OCI-LY7 (cell line): ENCODE measurements at places on chromosomes 4 and X.

- no peak for DNase-seq
These were observed 557 bp upstream of the KDR start for GRCh38 chr4:55125763-55126541.

GRCh38 chr4:6236816-6237390 is 32.7 kb upstream of the WFS1 start:
- no peak for DNase-seq

GRCh38 chr4:188042191-188042590 is 46.6 kb downstream of the ZFP42 start:
- no peak for DNase-seq

GRCh38 chr4:24169956-24170355 is 280.1 kb upstream of the PPARGC1A start:
- DNase-seq = no peak
